Fibroblast of the conjunctiva (primary cell): ENCODE measurements at places on chromosomes 12 and 14.

DNA sequence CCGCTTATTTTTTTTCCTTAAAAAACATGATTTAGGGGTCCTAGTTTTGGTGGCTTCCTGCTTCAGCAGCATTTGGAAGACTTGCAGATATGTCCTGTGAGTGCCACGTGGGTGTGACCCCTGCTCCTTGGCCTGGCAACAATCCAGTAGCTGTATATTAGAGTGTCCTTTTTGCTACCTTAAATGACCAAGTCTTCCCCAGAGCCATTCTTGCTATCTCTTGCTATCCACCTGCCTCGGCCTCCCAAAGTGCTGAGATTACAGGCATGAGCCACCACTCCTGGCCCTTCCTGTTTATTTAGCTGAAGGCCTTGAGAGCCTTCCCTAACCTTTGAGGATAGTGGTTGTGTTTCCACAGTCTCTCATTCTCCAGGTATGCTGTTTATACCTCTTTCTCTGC lies 17.0 kb downstream of the TPCN1 start:
- no peak for DNase-seq

DNA sequence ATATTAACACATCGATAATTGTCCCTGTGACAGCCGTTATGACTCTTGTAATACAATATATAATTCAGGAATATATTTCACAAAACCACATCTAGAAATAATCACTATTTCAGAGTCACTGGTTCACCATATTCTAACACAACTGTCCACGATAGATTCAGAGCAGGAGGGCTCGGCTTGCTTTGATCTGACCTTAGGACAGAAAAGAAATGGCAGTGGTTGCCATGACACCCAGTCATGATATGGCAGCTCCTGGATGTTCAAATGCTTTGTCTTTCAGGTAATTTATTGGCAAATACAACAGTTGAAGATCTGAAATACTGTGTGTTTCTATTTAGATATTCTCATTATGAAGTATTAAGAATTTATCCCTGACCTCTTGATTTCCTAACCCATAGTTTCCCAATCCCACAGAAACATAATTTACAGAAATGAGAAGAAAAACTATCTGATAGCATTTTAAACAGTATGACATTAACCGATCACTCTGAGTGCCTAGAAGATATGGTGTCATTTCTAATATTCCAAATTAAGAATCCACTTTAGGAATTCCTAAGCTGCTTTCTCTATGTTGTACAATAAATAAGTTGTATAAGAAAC lies 116.4 kb downstream of the EPS8 start:
- no peak for DNase-seq

- no peak for DNase-seq
Observed at GRCh38 chr12:110340706-110341105, 59.7 kb downstream of the ATP2A2 start.

- no peak for DNase-seq
Observed at GRCh38 chr12:66746489-66747201, 67.8 kb upstream of the GRIP1 start.

DNA sequence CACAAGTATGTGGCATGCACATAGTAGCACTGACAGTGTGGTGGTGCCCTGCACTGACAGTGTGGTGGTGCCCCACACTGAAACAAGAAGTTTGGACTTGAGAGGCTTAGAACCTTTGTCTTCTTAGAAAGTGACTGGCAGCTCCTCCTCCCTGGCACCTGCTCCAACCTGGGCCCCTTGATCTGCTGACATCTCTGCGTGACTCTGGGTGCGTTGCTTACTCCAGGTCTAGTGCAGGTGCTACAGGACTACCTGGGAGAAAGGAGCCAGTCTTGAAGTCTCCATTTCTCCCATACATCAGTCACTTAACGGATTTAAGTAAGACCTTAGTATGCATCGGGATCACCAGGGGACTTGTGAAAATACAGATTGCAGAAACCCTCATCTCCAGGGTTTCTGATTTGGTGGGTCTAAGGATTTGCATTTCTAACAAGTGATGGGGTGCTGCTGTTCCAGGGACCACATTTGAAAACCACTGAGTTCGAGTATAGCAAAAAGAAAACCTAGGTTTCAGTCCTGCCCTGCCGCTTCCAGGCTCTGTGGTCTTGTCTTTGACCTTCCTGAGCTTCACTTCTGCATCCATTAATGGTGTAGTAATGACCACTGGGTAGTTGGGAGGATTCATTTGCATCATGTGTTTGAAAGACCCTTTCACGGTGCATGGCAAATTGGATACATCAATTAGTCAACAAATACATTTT lies 15.7 kb downstream of the NINJ2 start:
- DNase-seq: no peak

DNA sequence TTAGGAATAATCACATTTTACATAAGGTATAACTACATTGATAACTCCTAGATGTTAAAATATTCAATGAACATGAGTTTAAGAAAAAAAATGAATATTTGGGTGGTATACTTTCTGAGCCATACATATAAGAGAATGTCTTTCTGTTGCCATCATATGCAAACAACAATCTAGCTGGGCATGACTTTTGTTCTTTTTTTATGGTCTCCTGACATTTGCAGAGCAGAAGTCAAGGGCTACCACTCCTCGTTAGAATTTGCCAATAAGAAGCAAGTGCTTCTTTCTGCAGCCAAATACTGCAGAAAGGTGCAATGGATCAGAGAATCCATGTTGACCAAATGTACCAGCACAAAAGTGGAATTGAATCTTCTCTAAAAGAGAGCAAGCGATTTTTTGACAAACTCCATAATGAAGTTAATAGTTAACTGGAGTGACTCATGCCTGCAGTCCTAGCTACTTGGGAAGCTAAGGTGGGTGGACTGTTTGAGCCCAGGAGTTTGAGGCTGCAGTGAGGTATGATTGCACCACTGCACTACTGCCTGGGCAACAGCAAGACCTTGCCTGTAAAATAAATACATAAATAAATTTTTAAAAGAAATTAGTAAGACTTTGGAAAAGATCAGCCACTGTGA lies 25.5 kb upstream of the CCDC91 start:
- no peak for DNase-seq

DNA sequence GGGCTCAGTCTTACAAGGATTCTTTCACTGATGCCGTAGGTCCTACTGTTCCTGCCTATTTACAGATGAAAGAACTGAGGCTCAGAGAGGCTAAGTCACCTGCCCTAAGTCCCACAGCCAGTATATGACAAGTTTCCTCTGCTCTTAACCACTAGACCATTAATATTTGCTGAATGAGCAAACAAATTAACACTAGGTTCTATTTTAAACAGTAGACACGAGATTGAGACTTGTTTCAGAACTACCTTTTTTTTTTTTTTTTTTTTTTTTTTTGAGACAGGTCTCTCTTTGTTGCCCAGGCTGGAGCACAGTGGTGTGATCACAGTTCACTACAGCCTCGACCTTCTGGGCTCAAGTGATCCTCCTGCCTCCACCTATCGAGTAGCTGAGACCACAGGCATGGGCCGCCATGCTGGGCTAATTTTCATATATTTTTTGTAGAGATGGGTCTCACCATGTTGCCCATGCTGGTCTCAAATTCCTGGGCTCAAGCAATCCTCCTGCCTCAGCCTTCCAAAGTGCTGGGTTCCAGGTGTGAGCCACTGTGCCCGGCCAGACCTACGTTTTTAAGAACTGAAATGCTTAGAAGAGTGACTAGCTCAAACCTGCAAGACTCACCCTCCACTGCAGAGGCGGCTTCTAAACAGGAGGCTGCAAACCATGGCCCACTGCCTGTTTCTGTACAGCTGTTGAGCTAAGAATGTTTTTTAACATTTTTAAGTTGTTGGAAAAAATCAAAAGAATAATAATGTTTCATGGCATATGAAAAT lies 12.9 kb downstream of the SYNE3 start:
- no peak for DNase-seq
